ENCODE measurements at places on chromosomes 3 and 15. TPM values are rescaled to one million over a fixed set of nuclear protein-coding genes. Genes with fewer than 3 reads are reported as not detected.

THUMPD3 gene
- total RNA-seq, result 36.7 TPM

INSYN1 gene
- 0.56 TPM for total RNA-seq

KIAA1143 gene
- 16.0 TPM for total RNA-seq

BSN gene
- total RNA-seq, result under 0.01 TPM

HES1 gene
- total RNA-seq, result 34.5 TPM

PLA2G4E gene
- not detected for total RNA-seq

WDR93 gene
- total RNA-seq, result under 0.01 TPM

CMTM7 gene
- 12.1 TPM for total RNA-seq

MYL3 gene
- not detected for total RNA-seq

MLF1 gene
- total RNA-seq, result 6.6 TPM

CASR gene
- not detected for total RNA-seq

IL17RB gene
- not detected for total RNA-seq

C3orf70 gene
- 0.90 TPM for total RNA-seq

TCAIM gene
- total RNA-seq, result 19.1 TPM

USF3 gene
- total RNA-seq, result 3.6 TPM

MYZAP gene
- total RNA-seq, result 4.2 TPM

NUP210 gene
- 0.28 TPM for total RNA-seq

TIPARP gene
- 27.5 TPM for total RNA-seq

C3orf20 gene
- under 0.01 TPM for total RNA-seq

CEP152 gene
- 7.4 TPM for total RNA-seq

NR1I2 gene
- 0.09 TPM for total RNA-seq

TF gene
- under 0.01 TPM for total RNA-seq

PPP1R2 gene
- 104 TPM for total RNA-seq

MOBP gene
- total RNA-seq, result 0.09 TPM

ANKRD34C gene
- not detected for total RNA-seq

CTXND1 gene
- not detected for total RNA-seq

ITIH3 gene
- total RNA-seq, result not detected

WDR72 gene
- total RNA-seq, result not detected

ALDH1A2 gene
- total RNA-seq, result 5.6 TPM

UROC1 gene
- not detected for total RNA-seq

MME gene
- 6.2 TPM for total RNA-seq

GPR62 gene
- total RNA-seq, result under 0.01 TPM

ZNF501 gene
- total RNA-seq, result 7.8 TPM

SLC35G2 gene
- total RNA-seq, result 15.0 TPM

TARS3 gene
- 8.8 TPM for total RNA-seq

SPRED1 gene
- total RNA-seq, result 29.2 TPM

SNTN gene
- total RNA-seq, result not detected

Data from endothelial cell of coronary artery (primary cell).